Mesothelial cell of epicardium (in vitro differentiated cells): ENCODE measurements at places on chromosomes 13 and 19.

GRCh38 chr13:25232937-25233515, 54.3 kb downstream of the MTMR6 start:
- peaks cover 2% of the 10 kb centered on the region for H3K4me1 ChIP-seq
- no peak overlapping the region for H3K27ac ChIP-seq
- no peak for DNase-seq
- peaks cover 6% of the 10 kb centered on the region for H3K27me3 ChIP-seq
- no peaks in the 10 kb centered on the region for H3K36me3 ChIP-seq

GRCh38 chr13:44498502-44498901, 77.6 kb downstream of the TSC22D1 start:
- no peak overlapping the region for H3K27ac ChIP-seq
- no peak for DNase-seq
- H3K4me1 ChIP-seq: no peaks in the 10 kb centered on the region

- no peaks in the 10 kb centered on the region for H3K27me3 ChIP-seq
- no peak overlapping the region for H3K4me3 ChIP-seq
- DNase-seq: no peak
- no peaks in the 10 kb centered on the region for H3K4me1 ChIP-seq
- peaks cover 7% of the 10 kb centered on the region for H3K36me3 ChIP-seq
Observed at GRCh38 chr13:49749848-49750247, 42.6 kb downstream of the KPNA3 start.

DNA sequence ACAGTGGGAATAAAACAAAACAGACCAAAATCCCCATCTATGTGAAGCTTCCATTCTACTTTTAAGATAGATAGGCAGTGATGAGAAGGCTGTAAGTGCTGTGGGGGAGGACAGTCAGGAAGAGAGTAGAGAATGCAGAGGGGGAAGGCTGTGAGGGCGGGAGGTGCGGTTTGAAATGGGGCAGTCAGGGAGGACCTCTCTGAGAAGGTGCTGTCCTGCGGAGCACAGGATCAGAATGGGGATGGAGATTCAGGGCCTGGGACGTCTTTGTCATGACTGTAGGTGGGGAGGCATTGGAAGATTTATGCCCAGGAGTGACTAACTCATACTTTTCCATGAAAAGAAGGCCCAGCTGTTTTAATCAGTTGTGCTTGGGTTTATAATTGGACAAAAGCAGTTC, 3.9 kb upstream of the GPR183 start:
- H3K4me3 ChIP-seq: no peak overlapping the region
- peaks cover 20% of the 10 kb centered on the region for H3K4me1 ChIP-seq
- H3K36me3 ChIP-seq: peaks cover 21% of the 10 kb centered on the region

DNA sequence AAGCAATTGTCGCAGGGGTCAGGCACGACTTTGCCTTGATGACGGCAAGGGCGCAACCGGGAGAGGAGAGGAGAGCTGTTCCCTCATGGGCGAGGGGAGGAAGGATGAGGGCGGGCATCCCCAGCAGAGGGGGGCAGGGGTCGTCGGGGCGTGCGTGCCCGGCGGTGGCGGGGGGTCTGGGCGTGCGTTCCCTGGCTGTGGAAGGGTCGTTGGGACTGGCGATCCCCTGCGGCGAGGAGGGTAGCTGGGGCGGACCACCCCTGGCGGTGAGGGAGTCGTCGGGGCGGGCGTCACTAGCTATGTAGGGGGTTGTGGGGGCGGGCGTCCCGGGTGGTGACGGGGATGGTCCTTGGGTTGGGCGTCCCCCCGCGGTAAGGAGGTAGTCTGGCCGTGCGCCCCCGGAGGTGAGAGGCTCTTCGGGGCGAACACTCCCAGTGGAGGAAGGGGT, 1.7 kb downstream of the COMP start:
- H3K27me3 ChIP-seq: peaks cover 94% of the 10 kb centered on the region
- DNase-seq: no peak
- peaks cover 13% of the 10 kb centered on the region for H3K4me1 ChIP-seq
- no peak overlapping the region for H3K27ac ChIP-seq
- no peaks in the 10 kb centered on the region for H3K36me3 ChIP-seq
- H3K4me3 ChIP-seq: peak overlapping the region; percentile 38

DNA sequence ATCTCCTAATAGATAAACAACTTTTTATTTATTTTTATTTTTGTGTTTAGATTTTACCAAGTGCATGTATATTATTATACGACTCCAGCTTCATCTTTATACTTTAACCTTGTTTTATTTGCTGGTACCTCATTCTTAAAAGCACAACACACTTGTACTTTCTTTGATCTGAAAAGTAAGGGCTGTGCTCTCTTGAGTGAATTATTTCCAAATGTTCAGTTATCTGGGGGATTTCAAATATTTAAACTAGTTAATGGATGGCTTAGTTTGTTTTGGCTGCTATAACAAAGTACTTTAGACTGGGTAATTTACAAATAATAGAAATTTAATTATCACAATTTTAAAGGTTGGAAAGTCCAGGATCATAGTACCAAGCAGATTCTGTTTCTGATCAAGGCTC, 1148.2 kb upstream of the PCDH9 start:
- H3K4me1 ChIP-seq: peaks cover under 1% of the 10 kb centered on the region
- H3K36me3 ChIP-seq: no peaks in the 10 kb centered on the region
- H3K4me3 ChIP-seq: no peak overlapping the region
- H3K27ac ChIP-seq: peak overlapping the region; percentile 14
